ENCODE measurements at places on chromosomes 1 and 21. TPM values are rescaled to one million over a fixed set of nuclear protein-coding genes. Genes with fewer than 3 reads are reported as not detected.

The PRRX1 gene
- total RNA-seq = 104 TPM

The SEC16B gene
- total RNA-seq = 1.4 TPM

The OLFML2B gene
- 1.1 TPM for total RNA-seq

The TSPAN1 gene
- 2.2 TPM for total RNA-seq

The COPA gene
- 77.7 TPM for total RNA-seq

The PDPN gene
- total RNA-seq = 27.6 TPM

The S100A5 gene
- total RNA-seq = not detected

The TMEM39B gene
- total RNA-seq = 6.5 TPM

The TAS1R3 gene
- total RNA-seq = 0.87 TPM

The TSPEAR gene
- 1.0 TPM for total RNA-seq

The SH2D2A gene
- 4.4 TPM for total RNA-seq

The KCNN3 gene
- total RNA-seq = 5.9 TPM

The EXTL1 gene
- 7.9 TPM for total RNA-seq

The FOXE3 gene
- not detected for total RNA-seq

The PRAMEF8 gene
- not detected for total RNA-seq

The GFI1 gene
- 0.10 TPM for total RNA-seq

The SMG7 gene
- total RNA-seq = 45.1 TPM

The DHX9 gene
- total RNA-seq = 55.4 TPM

The TNFRSF18 gene
- not detected for total RNA-seq

The S100A14 gene
- 5.1 TPM for total RNA-seq

The LCE2A gene
- not detected for total RNA-seq

The FCGR1A gene
- 0.42 TPM for total RNA-seq

The CFAP298 gene
- 23.7 TPM for total RNA-seq

The OR2G6 gene
- not detected for total RNA-seq

The CNTN2 gene
- 0.21 TPM for total RNA-seq

The SCAF4 gene
- total RNA-seq = 20.2 TPM

The LCE3E gene
- not detected for total RNA-seq

The GPA33 gene
- total RNA-seq = 3.0 TPM

The CASZ1 gene
- total RNA-seq = 79.8 TPM

The ANKRD34A gene
- 0.72 TPM for total RNA-seq

The CDC14A gene
- total RNA-seq = 2.7 TPM

Data from heart right ventricle (tissue), 16 donors.